ENCODE measurements at places on chromosomes 16 and 17. TPM values are rescaled to one million over a fixed set of nuclear protein-coding genes. Genes with fewer than 3 reads are reported as not detected.

- DNase-seq, result no peak
These were observed 80.7 kb upstream of the TNRC6C start for GRCh38 chr17:77877646-77878355.

GRCh38 chr17:18187226-18187625 is 3.6 kb downstream of the ALKBH5 start:
- peak; percentile 66 for DNase-seq

- DNase-seq, result peak; percentile 85
These were observed 118.1 kb downstream of the FTO start for GRCh38 chr16:53821957-53822625.

B4GALNT2 gene
- not detected for total RNA-seq

HID1 gene
- 0.33 TPM for total RNA-seq

DNA sequence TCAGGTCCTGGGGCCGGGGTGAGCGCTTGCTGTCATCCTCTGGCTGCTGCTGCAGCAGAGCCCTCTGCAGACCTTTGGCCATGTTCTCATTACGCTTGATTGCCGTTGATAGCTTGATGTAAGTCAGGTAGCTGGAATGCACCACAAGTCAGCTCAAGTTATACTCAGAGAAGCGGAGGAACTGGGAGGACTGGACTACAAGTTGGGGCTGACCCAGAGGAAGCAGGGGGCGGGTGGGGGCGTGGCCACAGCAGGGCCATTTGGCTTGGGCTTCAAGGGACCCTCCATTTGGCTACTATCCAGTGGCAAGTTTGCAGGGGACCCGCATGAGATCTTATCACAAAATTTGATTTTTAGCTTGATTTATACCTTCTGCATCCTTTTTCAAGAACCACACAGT is 19.0 kb upstream of the EVPL start:
- DNase-seq, result no peak

CCDC40 gene
- total RNA-seq, result 5.2 TPM

DNA sequence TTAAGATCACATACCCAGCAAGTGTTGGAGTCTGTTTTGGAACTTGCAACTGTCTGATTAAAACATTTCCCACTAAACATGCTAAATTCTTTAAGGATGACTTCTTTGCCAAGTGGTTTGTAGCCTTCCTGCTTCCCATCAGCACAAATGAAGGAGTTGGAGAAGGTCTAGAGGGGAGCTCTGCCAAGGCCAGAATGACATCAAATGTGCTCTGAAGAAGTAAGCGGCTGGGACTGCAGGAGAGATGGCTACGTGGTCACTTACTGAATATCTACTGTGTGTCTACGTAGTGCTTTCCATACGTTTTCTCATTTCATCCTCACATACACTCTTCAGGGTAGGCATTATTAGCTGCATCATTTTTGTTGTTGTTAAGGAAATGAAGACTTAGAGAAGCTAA is 135.7 kb upstream of the NLRP1 start:
- DNase-seq, result no peak

MED13 gene
- 68.1 TPM for total RNA-seq

DNA sequence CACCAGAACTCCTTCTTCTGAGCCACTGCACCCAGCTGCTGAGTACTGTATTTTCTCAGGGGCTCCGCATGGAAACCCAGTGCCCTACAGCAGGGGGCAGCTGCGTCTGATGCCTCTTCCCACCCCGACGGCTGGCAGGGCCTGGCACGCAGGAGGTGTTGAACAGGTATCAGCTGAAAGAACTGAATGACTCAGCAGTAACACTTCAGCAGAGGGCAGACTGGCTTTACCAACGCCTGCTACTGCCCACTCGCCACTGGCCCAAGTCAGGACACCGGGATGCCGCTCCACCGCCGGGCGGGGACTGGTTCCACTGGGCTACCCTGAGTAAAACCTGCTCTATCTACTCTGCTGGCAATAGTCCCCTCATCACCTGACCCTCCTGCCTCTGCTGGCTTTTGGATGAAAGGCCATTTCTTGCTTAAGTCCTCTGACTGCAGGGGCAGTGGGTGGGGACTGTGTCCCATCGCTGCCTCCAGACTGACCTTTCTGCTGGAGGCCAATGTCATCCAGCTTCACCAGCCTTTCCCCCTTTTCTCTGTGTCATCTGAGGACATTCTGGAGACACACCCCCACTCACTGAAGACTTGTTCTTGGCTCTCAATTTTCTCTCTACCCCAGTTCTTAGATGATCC is 100.4 kb upstream of the FA2H start:
- no peak for DNase-seq

DNA sequence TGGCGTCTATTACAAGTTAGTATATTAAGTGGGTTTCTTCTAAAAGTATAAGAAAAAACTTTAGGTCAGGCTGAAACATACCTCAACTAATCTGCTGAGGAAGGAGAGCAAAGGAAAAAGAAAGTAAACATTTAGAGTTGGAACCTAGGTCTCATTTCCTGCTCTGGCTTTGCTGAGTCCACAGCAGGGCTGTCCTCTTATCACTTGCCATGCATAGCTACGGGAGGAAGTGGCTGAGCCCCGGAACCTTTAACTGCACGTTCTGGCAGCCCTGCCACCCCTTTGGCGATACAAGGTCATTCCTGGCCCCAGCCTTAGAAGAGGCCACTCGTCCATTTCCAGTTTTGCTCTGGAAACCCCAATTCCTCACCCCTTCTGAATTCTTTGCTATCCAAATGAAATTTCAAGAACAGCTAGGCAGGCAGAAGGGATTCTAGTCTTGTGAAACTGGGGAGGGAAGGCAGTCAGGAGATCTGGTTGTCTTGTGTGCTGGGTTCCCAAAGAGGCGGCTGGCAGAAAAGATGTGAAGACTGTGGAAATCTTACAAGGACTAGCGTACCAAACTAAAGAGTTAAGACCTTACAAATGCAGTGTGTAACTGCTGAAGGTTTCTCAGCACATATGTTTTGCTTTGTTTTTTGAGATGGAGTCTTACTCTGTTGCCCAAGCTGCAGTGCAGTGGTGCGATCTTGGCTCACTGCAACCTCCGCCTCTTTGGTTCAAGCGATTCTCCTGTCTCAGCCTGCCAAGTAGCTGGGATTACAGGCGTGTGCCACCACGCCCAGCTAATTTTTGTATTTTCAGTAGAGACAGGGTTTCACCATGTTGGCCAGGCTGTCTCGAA is 19.1 kb downstream of the WIPI1 start:
- DNase-seq, result peak; percentile 53

Data from fibroblast of the aortic adventitia (primary cell).